T-helper 2 cell (primary cell): ENCODE measurements at places on chromosomes 16 and 17.

DNA sequence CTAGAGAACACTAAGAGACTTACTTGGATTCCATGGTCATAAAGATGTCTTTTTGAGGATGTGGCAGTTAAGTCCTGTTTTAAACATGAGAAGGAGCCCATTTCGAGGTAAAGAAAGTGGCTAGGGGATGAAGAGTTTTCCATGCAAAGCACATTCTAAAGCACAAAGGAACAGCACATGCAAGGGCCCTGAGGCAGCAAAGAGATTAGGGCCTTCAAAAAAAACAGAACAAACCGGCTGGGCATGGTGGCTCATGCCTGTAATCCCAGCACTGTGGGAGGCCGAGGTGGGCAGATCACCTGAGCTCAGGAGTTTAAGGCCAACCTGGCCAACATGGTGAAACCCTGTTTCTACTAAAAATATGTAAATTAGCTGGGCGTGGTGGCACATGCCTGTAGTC, 79.8 kb downstream of the AKAP1 start:
- no peak for DNase-seq

DNA sequence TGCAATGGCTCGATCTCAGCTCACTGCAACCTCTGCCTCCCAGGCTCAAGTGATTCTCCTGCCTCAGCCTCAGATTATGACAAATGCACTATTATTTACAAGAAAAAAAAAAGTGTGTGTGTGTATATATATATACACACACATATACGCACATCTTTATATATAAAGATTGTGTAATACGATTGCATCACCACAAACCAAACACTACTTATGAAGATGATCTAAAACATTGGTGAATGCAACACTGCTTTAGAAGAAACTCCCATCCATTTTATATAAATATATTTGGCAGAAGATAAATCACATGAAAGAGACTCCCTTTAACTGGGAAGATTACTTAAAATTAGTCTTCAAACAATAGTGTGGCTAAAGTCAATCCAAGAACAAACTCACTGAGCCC, 96.7 kb downstream of the SYCE1L start:
- no peak for DNase-seq

GRCh38 chr17:60386147-60387058, 5.5 kb downstream of the USP32 start:
- DNase-seq = no peak

- no peak for DNase-seq
Measured at GRCh38 chr17:43816336-43817320, 16.3 kb downstream of the MPP3 start.

- DNase-seq = no peak
Measured at GRCh38 chr17:64974750-64975317, 55.6 kb upstream of the LRRC37A3 start.

GRCh38 chr17:10107316-10108165, 90.9 kb downstream of the GAS7 start:
- DNase-seq = no peak

GRCh38 chr17:47785538-47786123, 36.0 kb downstream of the OSBPL7 start:
- DNase-seq = peak; percentile 29

GRCh38 chr17:45430738-45431530, 1.7 kb downstream of the ARHGAP27 start:
- no peak for DNase-seq
